Naive thymus-derived CD8-positive, alpha-beta T cell (primary cell): ENCODE measurements at places on chromosomes 3 and 15.

DNA sequence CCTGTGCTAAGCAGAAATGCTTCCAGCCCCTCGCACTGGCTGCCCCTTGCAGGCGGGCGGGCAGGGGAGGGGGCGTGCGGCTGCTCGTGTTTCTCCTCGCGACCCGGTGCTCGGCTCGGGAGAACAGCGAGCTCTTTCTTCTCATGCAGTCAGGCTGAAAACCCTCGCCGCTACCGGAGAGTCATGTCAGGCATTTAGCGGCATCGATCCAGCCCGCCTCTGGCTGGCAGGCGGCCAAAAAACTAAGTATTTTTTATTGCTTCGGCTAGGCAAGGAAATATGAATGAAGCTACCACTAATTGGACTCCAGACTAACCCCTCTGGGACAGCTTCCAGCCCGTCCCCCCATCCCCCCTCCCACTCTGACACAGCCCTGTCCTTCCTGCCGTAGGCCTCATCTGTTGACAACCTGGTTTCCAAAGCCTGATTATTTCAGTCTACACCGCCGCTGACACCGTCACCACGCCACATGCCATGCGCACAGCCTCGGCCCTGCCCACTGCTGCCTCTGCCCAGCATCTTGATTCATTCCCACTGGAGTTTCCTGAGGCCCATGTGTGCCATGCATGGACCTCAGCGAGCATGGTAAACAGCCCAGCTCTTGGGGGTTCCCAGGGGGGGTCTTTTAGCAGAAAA, 35.3 kb downstream of the TLE3 start:
- no peak for DNase-seq

DNA sequence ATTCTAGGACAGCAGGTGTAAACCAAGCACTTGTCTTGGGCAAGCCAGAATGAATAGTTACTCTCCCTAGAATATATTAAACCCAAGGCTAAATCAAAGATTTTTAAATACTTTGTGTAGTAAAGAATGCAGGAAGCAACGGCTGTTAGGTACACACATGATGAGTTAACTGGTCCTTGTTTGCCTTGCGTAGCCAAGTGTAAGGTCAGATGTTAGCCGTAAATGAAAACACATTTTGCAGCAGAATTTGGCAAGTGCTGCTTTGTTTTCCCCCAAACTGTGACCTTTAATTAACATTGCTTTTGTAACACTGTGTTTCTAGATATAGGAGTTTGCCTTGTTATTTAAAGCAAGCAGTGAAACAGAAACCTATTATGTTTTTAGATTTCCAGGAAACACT, 368.7 kb downstream of the IL5RA start:
- no peak for DNase-seq

- DNase-seq, result no peak
These were observed 254.6 kb downstream of the UACA start for GRCh38 chr15:70508561-70509281.

GRCh38 chr3:111712294-111713167, 117.4 kb upstream of the ZBED2 start:
- DNase-seq, result no peak

DNA sequence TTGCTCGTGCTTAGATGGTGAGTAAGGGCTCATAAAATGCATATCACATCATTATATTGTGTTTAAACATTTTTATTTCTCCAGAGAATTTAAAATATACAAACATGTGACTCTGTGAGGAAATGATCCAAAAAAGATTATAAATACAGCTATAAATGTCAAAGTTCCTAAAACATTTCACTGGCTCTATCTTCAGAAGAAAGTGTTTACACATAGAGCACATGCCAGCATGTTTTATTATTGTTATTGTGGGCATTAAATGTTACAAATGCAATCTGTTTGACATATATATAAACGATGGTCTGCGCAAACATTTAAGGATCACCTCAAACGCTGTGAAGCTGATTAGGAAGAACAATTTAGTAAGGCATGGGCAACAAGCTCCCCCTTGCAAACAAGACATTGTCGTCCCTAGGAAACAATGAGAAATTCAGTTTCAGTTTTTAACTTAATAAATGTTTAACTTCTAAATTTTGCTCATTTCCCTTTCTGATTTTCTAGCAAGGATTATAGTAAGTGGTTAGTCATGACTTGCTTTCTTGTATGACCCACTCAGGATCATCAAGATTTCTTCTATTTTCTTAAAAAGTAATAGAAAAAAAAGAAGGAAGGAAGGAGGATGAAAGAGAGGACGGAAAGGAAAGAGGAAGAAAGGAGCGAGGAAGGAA, 207.5 kb downstream of the SATB1 start:
- DNase-seq, result no peak
